Calu3 (cell line): ENCODE measurements at places on chromosomes 12 and 14.
A peak's percentile ranks its signal among the peaks of the same experiment; 100 is the strongest.

DNA sequence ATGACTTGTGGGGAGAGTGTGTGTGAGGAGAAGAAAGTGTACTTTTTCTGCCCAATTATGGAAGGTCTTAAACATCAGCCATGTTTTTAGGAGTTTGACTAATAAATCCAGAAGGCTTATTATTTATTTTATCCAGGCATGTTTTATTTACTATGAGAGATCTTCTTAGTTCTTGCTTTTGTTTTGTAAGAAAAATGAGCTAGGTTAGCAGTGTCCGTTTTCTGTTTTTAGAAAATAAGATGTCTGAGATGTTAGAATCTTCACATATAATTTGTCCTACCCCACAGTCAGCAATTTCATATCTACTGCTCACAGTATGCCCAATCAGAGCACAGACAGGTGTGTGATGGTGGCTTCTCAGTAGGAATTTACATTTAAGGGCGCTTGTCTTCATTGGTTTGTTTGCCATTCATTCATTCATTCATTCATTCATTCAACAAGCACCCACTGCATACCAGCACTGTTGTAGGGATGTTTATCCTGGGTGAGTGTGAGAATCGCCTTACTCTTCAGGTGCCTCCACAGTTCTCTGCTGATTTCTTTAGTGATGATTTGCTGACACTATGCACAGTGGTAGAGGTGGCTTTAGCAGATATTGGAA, 83.2 kb downstream of the CRADD start:
- no peak for DNase-seq

DNA sequence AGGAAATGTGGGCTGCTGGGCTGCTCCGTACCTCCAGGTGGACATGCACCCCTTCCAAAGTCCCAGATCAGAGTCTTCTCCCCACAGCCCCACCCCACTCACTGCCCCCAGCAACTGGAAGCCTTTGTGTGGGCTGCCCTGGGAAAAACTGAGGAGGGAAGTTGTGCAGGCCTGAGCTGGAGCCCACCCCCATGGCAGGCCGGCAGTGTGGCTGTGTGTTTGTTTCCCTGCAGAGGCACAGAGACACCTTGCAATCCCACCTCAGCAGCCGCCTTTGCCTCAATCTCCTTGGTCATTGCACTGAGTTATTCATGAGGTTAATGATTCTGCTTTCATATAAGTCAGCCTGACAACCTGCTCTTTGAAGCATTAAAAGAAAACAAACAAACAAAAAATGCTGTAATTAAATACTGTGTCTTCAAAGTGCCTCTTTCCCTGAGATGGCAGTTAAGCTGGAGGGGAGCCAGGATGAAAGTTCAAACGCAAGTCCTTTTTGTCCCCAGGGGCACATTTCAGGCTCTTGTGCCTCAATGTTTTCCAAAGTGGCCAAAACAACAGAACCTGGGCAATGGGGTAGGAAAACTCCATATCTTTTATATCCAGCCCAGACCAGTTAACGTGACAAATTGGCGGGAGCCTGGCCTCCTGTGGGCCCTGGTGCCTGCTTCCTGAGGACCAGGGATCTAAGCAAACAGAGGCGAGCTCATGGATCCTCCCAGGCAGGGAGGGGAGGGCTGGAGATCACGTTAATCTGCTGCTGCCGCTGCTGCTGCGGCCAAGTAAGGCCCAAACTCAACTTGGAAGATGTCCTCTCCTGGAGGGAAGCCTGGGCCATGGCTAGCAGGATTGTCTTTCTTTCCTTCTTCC, 51.9 kb upstream of the TSPAN11 start:
- DNase-seq: no peak

DNA sequence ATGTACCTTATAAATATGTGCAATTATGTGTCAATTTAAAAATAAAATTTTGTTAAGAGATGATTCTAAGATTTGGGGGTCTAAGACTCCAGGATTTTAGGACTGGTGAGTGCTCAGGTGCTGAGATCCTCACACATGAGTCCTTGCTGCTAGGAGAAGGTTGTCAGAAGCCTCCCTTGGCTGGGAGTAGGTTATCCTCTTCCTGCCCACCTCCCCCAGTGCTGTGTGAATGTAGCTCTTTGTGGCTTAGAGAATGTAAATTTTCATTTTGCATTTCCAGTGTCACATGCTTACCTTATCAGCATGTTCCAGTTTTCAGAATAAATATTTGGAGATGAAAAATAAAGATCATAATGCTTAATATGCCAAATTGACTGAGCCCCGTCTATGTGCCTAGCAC, 114.2 kb upstream of the MDM1 start:
- DNase-seq: no peak

- peak; percentile 69 for DNase-seq
These were observed at the start of gene P2RX7 for GRCh38 chr12:121132601-121133481. TSS of gene P2RX7 (plus strand) at chr12:121132876. CDS start at chr12:121132971, 95 bp downstream.

- DNase-seq: no peak
These were observed 63.5 kb downstream of the DPF3 start for GRCh38 chr14:72830356-72830755.

- no peak for DNase-seq
These were observed 93.5 kb downstream of the GALNT8 start for GRCh38 chr12:4813741-4814140.

- DNase-seq: no peak
These were observed 220.5 kb downstream of the SEC23A start for GRCh38 chr14:38882533-38882932.

DNA sequence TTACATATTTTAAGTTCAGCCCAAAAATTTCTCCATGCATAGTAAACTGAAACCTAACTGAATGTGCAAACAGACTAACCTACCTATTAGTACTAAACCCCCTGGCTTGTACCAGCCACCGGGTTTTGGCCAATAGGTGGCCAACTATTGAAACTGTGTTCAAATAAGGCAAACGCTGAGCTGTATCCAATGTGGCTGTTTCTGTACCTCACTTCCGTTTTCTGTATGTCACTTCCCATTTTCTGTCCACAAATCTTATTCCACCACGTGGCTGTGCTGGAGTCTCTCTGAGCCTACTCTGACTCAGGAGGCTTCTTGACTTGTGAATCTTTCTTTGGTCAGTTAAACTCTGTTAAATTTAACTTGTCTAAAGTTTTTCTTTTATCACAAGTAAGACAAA, 6.0 kb upstream of the FBXO34 start:
- DNase-seq: no peak

DNA sequence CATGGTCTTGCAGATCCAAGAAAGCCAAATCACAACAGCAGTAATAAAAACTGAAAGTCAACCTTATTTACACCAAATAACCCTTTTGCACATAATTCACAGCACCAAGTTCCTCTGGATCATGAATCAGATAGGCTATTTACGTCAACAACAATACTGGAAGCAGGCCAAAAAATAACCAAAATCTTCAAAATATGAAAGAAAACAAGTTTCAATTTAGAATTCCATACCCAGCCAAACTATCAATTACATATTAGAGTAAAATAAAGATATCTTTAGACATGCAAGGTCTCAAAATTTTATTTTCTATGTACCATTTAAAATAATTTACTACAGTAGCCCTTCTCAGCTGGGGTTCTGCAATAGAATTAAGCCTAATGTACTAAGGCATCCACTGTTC, 76.7 kb upstream of the BBS10 start:
- no peak for DNase-seq

DNA sequence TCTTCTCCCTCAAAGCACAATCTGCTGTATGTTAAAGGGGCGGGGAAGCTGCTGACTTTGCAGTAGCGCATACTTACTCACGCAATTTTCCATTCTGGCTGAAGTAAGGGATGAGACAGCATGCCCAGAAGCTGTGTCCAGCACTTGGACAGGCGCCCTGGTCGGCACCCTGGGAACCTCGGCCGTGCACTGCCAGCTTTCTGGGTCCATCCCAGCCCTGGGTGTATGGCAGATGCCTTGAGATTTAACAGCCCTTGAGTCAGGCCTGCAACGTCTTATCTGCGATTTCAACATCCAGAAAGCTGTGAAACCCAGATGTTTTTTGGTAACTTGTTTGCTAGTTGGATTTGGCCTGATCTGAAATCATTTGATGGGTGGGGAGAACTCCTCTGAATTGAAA, 16.1 kb downstream of the EML1 start:
- DNase-seq: no peak

DNA sequence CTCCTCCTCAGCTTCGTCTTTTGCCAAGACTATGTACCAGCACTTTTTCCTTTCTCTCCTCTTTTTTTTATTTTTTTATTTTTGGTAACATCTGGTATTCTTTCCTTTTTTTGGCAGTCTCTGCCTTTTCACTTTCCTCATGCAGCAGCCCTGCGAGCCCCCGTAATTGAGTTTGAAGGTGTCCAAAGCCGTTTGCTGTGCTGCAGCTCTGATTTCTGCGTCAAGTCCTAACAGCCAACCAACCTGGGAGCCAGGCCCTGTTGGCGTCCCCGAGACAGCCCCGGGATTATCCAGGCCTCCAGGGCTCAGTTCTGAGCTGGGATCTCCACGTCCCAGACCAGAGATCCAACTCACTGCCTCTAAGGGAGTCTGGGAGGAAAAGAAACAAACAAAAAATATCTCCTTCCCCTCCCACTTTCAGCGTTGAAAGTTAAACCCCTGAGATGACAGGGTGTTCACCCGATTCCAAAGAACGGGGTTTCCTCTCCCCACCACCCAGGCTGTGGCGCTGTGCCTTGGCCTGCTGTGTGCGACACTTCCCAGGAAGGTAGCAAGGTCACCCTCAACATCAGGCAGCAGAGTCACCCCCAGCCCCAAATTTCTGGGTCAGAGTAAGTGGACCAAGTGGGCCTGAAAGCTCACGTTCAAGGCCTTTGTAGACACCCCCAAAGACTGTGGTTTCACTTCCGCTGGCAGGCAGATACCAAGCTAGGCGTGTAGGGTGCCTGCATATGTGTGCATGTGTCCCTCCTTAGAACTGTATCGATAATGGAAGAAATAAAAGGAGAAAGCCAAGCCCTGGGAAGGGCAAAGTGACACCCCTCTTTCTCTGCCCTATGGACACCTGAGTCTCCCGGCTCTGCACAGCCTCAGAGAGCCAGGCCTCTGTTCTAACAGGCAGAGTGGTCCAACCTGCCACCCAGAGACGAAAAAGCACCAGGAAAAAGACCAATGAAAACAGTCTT, 11.1 kb downstream of the BCL11B start:
- no peak for DNase-seq

DNA sequence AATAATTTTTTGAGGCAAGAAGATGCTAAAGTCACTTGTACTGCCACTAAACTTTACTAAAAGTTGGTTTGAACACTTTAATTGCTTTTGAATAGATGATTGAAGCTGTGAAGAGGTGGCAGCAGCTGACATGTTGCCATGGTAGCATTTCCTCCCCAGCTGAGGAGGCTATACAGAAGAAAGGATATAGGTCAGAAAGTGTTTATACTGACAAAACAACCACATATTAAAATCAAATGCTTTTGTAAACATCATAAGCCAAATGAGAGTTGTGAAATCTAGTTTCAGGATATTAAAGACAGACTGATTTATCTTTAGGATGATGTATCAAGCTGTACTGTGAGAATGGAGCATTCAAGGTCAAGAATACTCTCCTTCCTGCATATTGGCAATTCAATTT, 41.7 kb downstream of the TSPAN19 start:
- no peak for DNase-seq

DNA sequence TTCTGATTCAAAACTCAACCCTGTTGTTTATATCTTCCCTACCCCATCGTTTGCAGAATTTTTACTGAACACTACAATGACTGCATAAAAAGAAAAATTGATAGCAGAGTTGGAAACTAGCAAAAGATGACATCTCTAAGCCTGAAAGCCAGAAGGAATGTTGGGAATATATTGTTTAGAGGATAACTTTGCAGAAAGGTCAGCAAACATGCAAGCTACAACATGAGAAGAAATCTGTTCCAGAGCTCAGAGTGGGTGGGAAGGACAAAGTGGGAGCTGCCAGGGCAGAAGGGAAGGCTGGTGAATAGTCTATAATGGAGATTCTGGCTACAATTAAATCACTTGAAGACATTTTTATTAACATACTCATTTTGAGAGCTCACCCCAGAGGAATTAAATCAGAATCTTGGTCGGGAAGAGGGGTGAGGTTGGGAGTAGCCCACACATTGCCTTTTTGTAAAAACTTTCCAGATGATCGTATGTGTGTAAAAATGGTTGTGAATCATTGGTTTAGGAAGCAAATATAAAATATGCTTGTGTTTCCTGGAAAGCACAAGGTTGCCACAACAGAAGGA, 574.8 kb downstream of the FLRT2 start:
- DNase-seq: no peak

DNA sequence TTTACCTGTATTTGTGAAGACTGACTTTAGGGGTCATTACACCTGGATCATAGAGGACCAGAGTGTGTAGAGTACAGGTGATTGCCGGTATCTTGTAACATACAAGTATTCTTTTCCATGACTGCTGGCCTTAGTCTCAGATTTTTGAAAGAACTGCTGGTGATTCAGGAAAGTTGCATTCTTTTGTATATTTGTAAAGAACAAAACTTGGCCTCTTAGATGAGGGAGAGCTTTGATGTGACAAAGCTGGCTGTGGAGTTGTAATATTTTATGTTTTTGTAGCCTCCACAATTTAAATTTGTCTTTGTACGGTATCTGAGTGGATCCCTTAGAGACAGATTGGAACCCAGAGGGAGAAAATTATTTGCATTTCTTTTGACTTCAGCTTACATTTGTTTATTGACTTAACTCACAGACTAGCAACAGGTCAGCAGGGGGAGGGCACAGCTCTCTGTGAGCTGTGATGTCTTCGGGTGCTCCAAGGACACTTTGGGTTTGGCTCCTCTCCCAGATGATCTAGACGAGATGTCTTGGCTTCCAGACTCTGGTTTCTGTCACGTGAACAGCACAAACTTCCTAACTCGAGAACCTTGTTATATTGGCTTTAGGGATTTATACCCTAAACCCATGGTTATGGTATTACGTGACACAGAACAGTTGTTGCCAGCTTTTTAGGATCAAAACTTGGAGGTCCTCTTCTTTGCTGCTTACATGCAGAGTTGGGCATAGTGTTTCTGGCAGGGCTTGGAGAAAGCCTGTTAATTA, 65.9 kb downstream of the DAAM1 start:
- no peak for DNase-seq

DNA sequence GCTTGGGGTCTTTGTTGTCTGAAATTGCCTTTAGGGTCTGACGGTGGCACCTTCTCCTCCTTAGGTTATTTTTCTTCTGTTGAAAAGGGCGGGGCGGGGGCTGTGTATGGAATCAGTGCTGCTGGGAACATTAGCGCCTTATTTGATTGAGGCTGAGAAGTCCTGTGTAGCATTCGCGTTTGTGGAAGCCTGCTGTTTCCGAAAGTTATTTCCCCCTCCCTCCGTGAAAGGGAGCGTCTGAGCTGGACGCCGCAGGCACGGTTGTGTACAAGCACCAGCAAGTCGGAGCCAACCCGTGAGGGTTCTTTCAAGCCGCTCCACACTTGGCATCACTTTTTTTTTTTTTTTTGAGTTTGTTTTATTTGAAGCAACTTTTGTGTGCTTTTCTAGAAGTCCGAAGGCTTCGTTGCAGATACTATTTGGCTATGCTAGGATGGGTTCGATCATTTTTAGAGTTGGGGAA, 1.1 kb downstream of the SYNE2 start:
- DNase-seq: peak; percentile 48

DNA sequence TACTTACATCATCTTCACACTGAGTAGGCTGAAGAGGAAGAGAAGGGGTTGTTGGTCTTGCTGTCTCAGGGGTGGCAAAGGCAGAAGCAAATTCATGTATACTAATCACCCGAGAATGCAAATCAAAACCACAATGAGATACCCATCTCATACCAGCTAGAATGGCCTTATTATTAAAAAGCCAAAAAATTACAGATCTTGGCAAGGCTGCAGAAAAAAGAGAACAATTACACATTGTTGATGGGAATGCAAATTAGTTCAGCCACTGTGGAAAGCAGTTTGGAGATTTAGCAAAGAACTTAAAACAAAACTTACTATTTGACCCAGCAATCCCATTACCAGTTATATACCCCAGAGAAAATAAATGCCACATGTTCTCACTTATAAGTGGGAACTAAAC, 154.9 kb downstream of the SEC23A start:
- no peak for DNase-seq
